Heart left ventricle (tissue), 16 donors: ENCODE measurements at places on chromosomes 13 and 19.

- DNase-seq: no peak
These were observed 57.7 kb upstream of the TUBA3C start for GRCh38 chr13:19239114-19239860.

DNA sequence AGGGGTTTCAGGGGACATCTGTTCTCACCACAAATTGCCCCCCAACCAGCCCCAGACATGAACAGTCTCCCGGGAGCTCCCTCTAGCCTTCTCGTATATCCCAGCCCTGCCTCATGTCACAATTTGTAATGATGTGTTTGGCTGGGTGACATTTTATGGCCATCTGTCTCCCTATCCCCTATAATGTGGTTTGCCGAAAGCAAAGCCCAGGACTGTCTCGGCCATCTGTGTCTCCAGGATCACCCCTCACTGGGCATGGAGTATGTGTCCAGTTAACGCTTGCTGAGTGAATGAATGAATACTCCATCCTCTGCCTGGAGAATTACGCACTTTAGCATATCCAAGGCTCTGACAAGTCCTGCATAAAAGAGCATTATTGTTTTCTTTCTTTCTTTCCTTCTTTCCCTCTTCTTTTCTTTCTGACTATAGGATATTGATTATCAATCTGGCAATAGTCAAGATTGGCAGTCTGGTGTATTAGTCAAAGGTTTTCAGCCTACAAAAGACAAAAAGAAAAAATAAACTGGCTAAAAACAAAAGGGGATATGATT, 15.1 kb downstream of the HPN start:
- no peak for DNase-seq

- no peak for DNase-seq
These were observed 10.2 kb upstream of the ANKRD10 start for GRCh38 chr13:110925023-110925612.

DNA sequence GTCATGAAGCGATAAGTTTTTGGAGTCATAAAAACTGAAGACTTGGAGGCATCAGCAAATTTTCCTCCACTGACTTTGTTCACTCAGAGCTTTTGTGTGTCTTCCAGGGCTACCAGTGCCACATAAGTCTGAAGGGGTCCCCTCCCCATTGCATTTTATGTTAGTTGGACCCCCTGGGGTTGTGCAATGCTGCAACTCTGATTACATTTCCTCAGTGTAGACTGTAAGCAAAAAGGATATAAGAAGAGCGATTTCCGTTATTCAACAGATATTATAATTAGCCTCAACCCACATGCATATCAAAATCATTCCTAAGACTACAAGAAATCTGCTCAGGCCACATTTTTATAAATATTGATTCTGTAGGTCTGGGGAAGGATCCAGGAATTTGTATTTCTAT, 324.0 kb downstream of the TDRD3 start:
- DNase-seq: no peak

- DNase-seq: no peak
These were observed 21.2 kb upstream of the VWA8 start for GRCh38 chr13:41981951-41982715.

GRCh38 chr13:61370520-61370919, 45.1 kb downstream of the PCDH20 start:
- no peak for DNase-seq

DNA sequence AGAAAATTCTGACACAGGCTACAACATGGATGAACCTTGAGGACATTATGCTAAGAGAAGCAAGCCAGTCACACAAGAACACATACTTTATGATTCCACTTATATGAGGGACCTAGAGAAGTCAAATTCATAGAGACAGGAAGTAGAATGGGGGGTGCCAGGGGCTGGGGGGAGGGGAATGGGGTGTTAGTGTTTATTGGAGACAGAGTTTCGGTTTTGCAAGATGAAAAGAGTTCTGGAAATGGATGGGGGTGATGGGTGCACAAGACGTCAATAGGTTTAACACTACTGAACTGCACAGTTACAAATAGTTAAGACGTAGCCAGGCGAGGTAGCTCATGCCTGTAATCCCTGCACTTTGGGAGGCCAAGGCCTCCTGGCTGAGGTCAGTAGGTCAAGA, 3.5 kb upstream of the ZNF787 start:
- DNase-seq: no peak

DNA sequence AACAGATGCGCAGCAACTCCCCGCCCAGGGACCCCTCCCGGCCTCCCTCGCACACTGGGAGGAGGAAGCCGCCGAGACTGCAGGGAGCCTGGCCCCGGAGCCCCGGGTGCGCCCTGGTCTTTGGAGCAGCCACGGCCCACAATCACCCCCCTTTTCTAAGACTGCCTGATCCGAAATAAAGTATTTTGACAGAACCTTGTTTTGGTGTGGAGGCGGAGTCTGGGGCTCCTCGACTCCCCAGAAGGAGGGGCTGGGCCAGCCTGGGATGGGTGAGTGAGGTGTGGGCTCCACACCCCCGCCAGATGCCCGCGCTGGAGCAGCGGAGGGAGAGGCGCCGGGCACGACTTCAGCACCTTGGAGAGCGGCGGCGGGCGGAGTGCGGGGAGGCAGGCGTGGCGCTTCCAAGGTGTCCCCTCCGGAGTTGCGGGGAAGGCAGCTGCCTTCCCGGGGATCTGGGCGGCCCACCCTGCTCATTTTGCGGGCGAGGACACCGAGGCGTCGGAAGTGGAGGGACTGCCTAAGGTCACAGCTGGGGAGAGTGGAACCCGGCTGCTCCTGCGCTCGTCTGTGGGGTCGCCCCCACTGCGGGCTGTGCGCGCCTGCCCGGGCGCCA, 9.4 kb downstream of the SIRT6 start:
- peak; percentile 55 for DNase-seq

DNA sequence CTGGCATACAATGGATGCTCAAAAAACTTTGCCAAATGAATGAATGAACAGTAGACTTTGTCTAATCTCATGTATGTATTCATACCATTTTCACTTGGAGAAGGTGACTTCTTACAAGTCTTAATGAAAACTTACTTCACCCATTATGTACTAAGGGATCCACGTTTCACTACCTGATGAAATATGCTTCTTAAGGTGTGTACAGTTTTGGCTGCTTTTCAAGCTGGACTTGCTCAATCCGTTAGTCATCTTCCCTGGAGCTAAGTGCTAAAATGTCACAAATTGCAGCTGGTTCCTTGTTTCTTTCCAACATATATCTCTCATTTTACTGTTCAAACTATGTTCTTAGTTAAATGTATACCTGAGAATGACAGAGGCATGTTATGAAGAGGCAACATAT, 4.2 kb upstream of the CCNA1 start:
- no peak for DNase-seq

DNA sequence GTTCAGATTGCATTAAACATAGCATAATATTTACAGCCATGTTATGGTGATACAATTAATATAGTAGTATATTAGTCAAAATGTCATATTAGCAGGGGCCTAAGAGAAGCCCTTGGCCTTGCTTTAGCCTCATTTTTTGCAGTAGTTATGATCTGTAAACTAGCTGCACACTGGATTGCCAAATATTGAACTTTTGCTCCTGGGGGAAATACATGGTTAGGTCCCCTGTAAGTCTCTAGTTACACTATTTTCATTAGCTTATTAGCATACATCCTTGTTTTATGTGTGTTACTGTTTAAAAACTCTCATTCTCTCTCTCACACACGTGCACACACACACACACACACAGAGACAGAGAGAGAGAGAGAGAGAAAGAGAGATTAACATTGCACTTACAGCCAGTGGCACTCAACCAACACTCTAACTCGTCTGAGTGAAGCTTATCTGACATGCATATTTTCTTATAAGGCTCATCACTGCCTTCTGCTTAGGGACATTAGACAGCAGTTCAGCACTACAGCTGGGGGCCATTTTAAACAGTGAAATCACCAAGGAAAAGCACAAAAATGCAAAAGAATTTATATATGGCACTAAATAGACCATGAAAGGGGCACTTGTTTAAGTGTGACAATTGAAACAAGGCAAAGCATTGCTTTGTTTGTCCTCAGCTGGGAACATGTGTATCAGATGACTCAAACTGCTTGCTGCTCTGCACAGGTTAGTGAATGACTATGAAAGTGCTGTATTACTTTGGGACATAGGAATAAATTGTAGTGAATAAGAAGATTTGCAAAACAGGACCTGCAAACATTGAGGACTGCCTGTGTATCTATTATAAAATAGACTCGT, 278.7 kb downstream of the GPC6 start:
- no peak for DNase-seq

DNA sequence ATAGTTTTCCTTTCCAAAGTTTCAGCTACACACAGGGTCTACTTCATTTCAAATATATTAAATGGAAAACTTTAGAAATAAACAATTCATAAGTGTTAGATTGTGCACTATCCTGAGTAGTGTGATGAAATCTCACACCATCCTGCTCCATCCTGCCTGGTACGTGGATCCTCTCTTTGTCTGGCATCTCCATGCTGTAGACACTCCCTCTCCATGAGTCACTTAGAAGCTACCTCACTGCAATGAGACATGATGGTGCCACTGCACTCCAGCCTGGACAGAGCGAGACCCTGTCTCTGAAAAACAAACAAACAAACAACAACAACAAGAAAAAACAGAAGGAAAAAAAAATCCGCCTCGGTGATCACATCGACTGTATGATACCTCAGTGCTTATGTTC, 191.8 kb downstream of the PCCA start:
- no peak for DNase-seq

DNA sequence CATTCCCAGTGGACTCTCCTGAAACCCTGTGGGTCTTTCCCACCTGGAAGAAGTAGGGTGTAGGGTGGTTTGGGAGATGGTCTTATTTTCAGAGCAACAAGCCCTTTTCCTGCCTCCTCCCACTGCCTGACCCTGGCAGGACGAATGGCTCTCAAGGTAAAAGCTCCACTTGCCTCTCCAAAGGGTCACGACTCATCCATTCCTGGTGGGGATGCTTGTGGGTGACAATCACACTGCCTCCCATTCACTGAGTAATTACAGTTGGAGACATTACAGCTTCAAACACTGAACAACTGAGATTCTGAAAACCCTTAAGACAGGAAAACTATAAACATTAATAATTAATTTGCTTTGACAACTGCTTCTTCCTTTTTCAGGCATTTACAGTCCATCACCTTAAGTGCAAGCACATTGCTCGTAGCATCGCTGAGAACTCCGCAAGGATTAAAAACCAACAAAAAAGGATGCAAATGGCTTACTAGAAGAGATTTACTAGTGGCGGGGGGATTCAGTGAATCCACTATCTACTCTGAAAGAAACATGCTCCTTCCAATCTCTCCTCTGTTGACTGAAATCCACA, 199.6 kb upstream of the IRS2 start:
- DNase-seq: no peak

GRCh38 chr19:13102416-13102665, 317 bp downstream of the LYL1 start:
- DNase-seq: no peak

DNA sequence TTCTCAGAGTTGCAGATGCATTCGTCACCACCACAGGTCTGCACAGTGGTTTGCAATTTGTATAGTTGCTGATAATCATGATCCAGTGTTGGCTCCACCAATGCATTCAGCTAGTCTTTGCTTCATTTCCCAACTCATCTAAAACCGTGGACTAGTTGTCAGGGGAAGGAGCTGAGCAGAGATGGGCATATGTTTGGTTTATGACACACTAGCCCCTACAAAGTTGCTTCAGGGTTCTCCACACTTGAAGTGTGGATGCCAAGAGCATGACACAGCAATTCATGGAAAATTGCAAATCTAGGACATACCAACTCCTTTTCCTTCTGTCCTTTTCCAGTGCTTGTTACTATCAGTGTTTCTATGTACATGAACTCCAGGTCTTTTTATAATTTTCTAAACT, 168.0 kb downstream of the TNFSF13B start:
- DNase-seq: no peak

DNA sequence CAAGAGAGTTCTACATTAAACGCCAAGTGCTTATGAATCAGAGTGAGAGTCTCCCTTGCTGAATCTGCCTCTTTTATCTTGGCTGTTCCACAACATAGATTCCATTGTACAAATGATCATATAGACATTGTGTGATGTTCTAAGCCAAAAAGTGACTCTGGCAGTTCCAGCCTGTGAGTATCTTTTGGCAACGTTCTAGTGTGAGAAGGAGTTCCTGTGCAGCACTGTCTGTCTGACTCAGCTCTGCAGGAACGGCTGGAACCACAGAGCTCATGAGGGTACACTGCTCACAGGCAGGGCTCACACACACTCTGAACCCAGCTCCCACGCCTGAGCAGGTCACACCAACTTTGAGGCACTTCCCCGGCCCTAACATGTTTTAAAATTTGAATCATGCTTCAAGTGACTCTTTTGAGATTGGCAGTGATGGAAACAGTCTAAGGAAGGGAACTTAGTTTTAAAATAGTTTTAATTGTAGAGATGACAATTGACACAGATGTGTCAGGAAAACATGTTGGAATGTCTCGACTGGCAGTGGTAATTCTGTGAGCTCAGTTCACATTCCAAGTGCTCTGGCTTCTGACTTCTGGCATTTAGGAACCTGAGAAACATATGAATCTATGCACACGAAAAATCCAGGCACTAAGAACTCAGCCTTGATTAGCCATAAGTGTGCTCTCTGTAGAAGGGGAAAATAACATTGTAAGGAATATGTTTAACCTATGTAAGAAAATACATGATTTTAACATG, 272.0 kb downstream of the UQCRFS1 start:
- no peak for DNase-seq

DNA sequence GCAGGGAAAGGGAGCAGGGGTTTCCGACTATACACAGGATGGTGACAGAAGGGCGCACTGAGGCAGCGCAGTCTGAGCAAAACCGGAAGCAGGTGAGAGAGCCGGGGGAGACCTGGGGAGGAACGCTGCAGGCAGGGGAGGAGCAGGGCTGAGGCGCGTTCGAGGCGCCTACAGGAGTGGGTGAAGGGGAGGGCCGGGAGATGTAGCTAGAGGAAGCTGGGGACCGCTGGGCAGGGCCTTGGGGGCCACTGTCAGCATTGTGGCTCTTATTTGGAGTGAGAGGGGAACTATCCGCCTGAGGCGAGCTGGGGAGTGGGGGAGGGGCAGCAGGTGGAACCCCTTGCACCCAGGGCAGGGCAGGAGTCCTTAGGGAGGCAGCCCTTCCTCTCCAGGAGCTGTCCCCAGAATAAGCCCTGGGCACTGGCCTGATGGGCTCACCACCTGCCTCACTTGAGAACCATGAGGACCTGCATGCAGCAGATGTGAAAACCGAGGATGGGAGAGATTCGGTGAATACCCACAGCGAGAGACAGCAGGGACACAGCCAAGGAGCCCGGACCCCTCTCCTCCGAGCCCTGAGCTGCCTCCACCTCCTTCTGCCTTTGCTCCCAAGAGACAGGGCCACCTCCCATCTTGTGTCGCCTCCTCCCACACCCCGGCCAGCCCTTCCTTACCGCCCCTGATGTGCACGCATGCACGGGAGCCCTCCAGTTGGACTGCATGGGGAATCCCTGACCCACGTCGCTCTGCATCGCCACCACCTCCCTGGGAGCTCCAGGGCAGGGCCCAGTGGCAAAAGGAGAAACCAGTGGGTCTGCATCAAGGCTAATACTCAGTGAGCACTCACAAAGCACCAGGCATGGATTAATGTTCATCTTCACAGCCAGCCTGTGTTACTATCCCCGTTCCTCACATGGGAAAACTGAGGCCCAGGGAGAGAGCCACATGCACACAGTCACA, 10.3 kb downstream of the AKT2 start:
- DNase-seq: no peak
